ENCODE measurements at places on chromosomes 2 and 18. TPM values are rescaled to one million over a fixed set of nuclear protein-coding genes. Genes with fewer than 3 reads are reported as not detected.

- H3K4me1 ChIP-seq: no peaks in the 10 kb centered on the region
- no peak overlapping the region for H3K27ac ChIP-seq
- H3K27me3 ChIP-seq: no peaks in the 10 kb centered on the region
- DNase-seq: no peak
Measured at GRCh38 chr18:40810372-40810771, 1144.7 kb upstream of the PIK3C3 start.

AQP12B gene
- total RNA-seq: not detected

GRCh38 chr2:69601179-69601612, 42.3 kb downstream of the AAK1 start:
- DNase-seq: no peak
- no peaks in the 10 kb centered on the region for H3K4me1 ChIP-seq
- no peaks in the 10 kb centered on the region for H3K27me3 ChIP-seq

ALPI gene
- total RNA-seq: not detected

DNA sequence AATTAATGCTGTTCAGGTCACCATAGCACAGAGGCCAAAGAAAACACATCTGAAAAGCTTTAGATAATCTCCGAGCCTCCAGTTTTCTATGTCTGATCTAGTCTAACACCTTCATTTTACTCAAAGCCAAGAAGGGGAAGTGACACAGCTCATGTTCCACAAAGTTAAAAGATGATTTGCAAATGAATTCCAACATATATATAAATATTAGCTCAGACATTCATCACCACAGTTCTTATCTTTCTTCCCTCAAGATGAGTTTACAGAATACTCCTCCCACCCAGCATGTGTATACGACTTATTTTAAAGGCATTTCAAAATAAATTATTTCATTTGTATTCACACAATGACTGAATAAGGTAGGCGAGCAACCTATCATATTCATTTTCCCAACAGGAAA, 82.4 kb downstream of the AAK1 start:
- H3K4me3 ChIP-seq: no peak overlapping the region
- no peaks in the 10 kb centered on the region for H3K27me3 ChIP-seq
- no peaks in the 10 kb centered on the region for H3K36me3 ChIP-seq
- H3K4me1 ChIP-seq: no peaks in the 10 kb centered on the region
- no peak for DNase-seq
- H3K27ac ChIP-seq: no peak overlapping the region

DNA sequence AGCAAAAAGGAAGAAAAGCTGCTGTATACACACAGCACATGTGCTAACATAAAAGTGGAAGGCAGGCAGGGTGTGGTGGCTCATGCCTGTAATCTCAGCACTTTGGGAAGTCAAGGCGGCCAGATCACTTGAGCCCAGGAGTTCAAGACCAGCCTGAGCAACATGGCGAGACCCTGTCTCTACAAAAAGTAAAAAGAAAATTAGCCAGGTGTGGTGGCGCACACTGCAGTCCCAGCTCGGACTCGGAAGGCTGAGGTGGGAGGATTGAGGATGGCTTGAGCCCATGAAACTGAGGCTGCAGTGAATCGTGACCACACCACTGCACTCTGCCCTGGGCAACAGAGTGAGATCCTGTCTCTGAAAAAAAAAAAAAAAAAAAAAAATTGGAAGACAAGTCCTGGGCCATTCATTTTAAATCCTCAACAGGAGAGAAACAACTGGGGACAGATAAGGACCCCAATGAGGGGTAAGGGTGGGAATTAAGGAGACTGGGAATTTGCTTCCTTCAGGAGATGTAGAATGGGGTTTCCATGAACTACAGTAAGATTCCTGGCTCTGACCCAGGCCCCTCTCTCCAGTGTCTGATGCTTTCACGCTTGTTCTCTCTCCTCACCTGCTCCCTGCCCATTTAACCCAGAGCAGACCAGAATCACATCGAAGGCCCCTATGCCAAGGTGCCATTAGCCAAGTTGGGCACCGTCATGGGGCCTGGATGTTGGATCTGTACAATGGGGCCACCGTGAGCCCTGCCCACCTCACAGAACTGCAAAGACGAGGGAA, 29.6 kb downstream of the TNS1 start:
- no peak overlapping the region for H3K27ac ChIP-seq
- H3K4me3 ChIP-seq: no peak overlapping the region

GAREM1 gene
- 9.2 TPM for total RNA-seq

- DNase-seq: no peak
- H3K4me1 ChIP-seq: no peaks in the 10 kb centered on the region
- no peak overlapping the region for H3K4me3 ChIP-seq
- H3K27ac ChIP-seq: no peak overlapping the region
Measured at GRCh38 chr2:145777297-145777696, 1257.4 kb upstream of the ZEB2 start.

DNA sequence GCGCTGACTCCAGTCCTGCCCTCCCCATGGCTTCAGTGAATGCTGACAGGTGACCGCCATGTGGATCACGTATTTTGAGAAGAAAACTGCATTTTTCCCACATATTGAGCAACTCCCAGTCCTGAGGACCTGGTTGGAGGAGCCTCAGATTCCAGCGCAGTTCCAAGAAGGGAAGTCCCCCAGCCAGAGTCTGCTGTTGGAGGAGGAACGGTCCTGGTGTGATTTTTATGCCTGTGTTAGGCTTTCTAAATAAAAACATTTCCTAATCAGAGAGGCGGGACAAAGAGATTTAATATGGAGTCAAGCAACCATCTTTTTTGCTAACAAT, 32.3 kb upstream of the COL6A3 start:
- no peak overlapping the region for H3K4me3 ChIP-seq
- DNase-seq: no peak
- H3K4me1 ChIP-seq: no peaks in the 10 kb centered on the region

DNA sequence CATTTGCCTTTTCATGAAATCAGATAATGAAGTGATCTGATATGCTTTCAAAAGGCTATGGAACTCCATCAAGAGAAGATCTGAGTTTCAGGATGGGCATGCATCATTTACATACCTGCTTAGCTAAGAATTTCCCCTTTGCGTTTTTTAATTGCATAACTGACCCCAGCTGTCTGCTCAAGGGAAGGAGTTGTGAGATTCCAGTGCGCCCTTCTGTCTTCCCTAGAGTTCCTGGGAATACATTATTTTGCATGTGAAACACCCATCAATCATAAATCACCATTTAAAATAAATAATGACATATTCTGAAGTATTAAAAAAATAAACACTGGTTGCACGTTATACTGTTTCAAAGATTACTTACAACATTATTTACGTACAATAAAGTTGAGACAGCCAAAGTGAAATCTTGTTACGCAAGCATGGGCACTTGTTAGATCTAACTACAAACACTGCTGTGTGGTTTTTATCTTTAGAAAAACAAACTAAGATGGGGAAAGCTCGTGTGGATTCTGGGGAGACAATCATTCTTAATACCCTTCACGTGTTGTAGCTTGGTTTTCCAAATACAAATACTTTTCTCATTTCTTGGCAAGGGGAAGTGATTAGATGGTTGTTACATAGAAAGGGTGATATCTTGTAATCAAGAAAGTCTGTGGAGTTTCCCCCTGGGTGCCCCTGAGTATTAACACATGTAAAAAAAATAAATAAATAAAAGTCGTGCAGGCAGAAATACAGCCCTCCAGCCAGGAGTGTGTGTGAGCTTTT, 125.7 kb upstream of the LMAN1 start:
- no peak overlapping the region for H3K27ac ChIP-seq
- no peak overlapping the region for H3K4me3 ChIP-seq
- DNase-seq: no peak
- no peaks in the 10 kb centered on the region for H3K36me3 ChIP-seq
- no peaks in the 10 kb centered on the region for H3K4me1 ChIP-seq
- H3K27me3 ChIP-seq: no peaks in the 10 kb centered on the region

NAT8 gene
- total RNA-seq: not detected

COL6A3 gene
- total RNA-seq: 3.4 TPM

DNA sequence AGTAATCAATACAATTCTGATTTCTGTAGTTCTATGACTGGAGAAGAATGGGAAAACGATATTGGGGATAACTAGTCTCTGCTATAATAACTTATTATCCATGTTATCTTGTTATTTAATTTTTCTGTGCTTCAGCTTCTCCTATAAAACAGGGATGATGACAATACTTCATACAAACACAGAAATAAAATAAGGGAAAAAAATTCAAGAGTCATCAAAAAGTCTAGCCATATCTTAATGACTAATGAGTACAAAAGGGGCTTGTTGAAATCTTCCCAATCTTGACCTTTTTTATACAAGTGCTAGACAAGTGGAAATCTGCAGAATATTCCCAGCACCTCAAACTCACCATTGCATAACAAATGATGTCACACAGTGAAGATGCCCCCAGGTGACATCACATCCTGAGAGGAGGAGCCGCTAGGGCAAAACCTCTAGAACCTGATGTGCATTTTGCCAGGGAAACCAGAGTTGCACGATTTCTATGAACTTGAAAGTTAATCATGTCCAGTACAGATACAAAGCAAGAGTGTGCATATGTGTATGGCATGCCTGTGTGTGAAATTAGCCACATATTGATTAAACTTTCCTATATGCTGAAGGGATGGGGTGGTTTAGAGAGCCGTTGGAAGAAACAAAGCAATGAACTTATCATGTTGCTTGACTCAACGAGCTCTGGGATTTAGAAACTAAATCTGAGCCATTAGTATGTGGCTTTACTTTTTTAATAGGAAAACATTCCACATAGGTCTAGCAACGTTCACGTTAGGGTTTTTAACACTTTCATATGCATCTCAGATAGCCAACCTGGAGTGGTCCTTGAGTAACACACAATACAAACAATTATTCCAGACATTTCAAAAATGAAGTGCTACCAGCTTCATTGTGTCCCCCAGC, 278.9 kb downstream of the SLC4A3 start:
- no peaks in the 10 kb centered on the region for H3K4me1 ChIP-seq
- DNase-seq: no peak
- H3K36me3 ChIP-seq: no peaks in the 10 kb centered on the region
- no peak overlapping the region for H3K27ac ChIP-seq
- H3K27me3 ChIP-seq: no peaks in the 10 kb centered on the region

DNA sequence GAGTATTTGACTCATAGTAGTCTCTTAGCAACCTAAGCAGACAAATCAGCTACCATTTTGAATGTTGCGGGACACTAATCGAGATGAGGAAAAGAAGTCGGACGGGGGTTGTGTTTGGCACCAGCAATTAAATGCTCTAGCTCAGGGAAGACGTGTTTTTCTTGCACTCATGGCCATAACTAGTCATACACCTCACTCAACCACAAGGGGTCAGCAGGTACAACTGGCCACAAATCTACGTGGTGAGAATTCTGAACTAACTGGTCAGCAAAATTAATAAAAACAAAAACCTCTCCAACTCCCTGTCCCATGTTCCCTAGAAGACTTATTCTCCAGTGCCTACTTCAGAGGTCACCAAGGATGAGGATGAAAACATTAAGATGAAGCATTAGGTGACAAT, 1467.8 kb downstream of the DPP10 start:
- no peaks in the 10 kb centered on the region for H3K4me1 ChIP-seq
- H3K27ac ChIP-seq: no peak overlapping the region
- no peaks in the 10 kb centered on the region for H3K27me3 ChIP-seq
- H3K4me3 ChIP-seq: no peak overlapping the region
- DNase-seq: no peak
- no peaks in the 10 kb centered on the region for H3K36me3 ChIP-seq

DNA sequence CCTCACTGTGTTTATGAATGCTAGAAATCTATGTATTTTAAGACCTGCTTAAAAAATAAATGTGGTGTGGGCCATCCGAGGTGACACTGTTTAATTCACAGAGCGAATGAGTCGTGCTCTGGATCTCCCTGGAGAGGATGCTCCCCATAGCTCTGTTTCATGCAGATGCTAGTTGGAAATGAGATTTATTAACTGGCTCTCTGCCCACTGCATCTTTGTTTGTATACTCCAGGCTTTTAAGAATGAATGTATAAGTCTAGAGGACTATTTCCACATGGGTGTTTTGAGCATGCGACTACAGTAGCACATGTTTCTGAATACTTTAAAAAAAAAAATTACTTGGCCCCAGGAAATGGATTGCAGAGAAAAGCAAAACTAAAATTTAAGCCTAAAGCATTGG, 3.9 kb downstream of the MAPRE2 start:
- peaks cover 2% of the 10 kb centered on the region for H3K4me1 ChIP-seq
- no peak overlapping the region for H3K4me3 ChIP-seq
- DNase-seq: no peak
- no peaks in the 10 kb centered on the region for H3K36me3 ChIP-seq
- H3K27ac ChIP-seq: no peak overlapping the region
- H3K27me3 ChIP-seq: no peaks in the 10 kb centered on the region

GRCh38 chr2:54628418-54628817, 95.0 kb upstream of the EML6 start:
- no peaks in the 10 kb centered on the region for H3K4me1 ChIP-seq
- H3K4me3 ChIP-seq: no peak overlapping the region
- H3K36me3 ChIP-seq: peaks cover 95% of the 10 kb centered on the region
- DNase-seq: no peak
- no peak overlapping the region for H3K27ac ChIP-seq

DNA sequence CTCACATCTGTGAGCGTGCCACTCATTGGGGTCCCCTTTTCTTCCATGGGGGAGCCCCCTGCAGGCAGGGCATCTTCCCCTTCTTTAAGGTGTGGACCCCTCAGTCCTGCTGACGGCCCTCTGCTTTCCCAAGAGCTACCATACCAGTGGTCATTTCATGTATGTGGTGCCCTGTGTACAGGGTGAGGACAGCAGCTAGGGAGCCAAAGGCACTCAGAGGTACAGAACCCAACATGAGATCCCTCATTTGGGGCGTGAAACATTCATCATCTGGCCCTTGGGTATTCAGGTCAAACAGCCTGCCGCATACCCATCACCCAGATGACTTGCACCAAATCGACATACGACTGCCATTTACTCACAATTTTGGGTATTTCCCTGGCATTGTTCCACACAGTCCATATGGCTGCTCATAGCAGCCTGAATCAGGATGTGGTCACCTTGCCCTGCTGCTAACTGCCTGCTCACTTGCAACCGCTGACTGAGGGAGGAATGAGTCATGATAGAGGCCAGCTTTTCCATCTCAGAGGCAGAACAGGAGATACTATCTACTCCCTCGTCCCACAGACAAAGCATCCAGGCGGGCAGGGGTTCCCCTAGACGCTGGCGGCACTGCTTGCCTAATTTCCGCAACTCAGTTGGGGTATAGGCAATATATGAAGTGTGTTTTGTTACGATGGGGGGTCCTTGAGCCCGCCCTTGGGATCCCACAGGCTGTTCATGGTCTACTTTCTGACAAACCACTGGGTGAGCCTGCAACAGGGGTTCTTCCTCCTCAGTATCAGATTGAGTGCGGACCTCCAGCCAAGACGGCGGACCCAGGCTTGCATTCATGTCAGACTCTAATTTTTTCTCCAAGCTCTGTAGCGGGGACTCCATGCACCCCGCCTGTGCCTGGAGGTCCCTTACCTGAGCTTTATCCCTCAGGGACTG, 228.6 kb downstream of the SATB2 start:
- no peaks in the 10 kb centered on the region for H3K4me1 ChIP-seq
- H3K4me3 ChIP-seq: no peak overlapping the region
- H3K27me3 ChIP-seq: no peaks in the 10 kb centered on the region
- no peak overlapping the region for H3K27ac ChIP-seq
- H3K36me3 ChIP-seq: no peaks in the 10 kb centered on the region
- no peak for DNase-seq

IMPACT gene
- total RNA-seq: 50.6 TPM

OTOS gene
- total RNA-seq: not detected

All from H1 (cell line).